ENCODE measurements at places on chromosomes 5 and 9.

DNA sequence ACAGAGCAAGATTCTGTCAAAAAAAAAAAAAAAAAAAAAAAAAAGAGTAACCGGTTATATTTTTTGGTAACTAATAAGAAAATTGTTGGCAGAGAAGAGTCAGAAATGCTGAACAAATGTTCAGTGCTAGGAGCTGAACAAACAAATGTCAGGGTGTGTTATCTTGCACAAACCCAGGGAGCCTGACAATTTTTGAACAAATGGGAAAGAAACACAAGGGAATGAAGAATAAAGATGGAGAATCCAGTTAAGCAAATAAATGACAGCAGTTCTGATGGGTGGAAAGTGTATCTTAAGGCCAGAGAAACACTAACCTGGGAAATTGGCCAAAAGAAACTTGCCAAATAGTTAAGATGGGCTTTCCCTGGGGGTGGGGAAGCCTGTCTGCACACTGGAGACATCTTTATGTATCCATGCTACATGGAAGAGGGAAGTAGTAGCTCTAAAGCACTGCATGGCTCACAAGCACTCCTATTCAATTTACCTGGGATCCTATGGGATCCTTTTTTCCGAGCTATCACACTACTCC lies 23.7 kb downstream of the KLHL3 start:
- DNase-seq, result no peak

DNA sequence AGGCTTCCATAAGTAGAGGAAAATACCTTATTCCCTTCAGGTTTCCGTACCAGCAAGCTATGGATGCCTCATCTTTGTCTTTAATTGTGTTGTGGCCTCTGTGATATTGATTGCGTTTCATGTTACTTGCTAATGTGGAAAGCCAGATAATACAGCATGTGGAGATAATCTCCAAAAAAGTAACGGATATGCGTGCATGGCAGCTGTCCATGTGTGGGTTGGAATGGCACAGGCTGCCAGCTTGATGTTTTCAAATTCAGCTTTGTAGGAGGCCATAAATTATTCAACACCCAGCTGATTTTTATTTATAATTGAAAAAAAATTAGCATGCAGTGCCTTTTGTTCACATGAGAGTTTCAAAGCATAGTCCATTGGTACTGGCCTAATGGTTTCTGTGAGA lies 144.9 kb downstream of the GIN1 start:
- no peak for DNase-seq

DNA sequence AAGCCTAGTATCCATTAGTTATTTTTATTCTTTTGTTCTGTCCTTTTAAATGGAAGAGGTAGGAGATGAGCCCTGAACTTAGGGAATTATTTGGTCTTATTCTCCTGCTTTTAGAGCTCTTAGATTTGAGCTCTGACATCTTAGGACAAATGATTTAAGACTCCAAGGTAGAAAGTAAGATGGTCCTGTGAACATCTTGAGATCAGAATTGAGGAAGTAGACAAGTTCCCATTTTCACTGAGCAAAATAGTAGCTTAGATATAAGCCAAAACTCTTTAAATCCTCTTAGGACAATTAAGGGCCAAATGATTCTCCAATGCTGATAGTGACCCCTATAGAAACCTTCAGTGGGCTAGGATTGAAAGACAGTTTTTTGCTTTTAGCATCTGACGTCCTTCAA lies 53.0 kb upstream of the RUSC2 start:
- DNase-seq, result no peak

DNA sequence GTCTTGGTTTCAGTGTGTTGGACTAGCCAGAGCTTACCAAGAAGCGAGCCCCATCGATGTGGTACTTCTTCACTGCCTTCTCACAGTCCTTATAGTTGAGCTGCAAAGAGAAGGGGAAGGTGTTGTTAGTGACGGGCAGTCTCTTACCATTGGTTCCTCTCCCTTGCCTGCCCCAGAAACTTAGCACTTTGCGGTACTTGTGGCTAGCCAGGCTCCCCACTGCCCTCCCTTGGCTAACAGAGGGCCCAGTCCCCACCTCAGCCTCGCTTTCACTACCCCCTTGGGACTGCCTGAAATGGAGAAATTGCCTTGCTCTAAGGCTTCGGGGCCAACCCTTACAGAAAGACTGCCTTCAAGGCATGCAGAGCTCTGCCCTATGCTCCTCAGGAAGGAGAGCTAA lies 4.3 kb downstream of the LCP2 start:
- no peak for DNase-seq

GRCh38 chr5:15524712-15525111 lies 24.7 kb downstream of the FBXL7 start:
- no peak for DNase-seq

DNA sequence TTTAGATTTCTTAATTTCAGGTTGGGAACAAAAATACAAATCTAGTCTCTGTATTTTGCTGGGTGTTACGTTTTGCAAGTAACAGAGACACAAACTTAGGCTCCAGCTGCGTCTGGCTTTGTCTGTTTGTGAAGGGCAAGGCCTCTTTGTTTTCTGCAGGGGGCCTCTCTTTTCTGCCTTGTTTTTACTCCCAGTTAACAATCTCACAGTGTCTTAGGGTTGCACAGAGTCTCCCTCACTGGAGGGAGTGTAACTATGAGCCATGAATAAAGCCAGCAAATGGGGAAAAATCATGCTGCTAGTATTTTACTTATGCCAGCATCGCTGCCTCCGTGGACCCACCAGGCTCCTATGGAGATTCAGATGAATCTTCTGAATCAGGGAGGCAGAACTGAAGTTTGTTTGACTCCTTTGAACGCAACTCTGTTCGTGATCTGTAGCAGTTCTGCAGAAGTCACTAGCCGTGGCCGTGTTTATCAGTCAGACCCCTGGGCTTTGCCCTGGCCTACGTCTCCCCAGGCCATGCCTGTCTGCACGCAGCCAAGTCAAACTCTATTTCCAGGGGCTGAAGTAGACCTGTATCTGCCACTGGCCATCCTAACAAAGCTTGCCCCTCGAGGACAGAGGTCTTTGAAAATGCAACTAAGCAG lies 77.2 kb downstream of the ATP10B start:
- no peak for DNase-seq

- no peak for DNase-seq
Observed at GRCh38 chr9:130741831-130742449, 48.4 kb downstream of the EXOSC2 start.

DNA sequence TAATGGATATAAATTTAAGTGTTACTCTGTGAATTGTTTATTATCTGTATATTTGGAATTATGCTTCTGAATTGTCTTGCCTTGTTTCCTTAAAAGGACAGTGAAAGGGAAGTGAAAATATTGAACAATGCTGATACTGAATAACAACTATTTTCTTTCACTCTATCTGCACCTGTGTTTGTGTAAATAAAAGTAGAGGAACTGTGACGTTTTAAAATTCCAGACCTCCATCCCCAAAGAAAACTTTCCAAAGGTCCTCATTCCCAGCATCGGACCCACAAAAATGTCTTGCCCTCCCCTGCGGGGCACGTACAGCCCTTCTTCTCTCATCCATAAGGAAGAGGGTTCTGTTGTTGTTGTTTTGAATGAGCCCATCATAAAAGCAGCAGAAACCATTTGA lies 100.0 kb downstream of the NLN start:
- DNase-seq, result no peak

GRCh38 chr9:136857166-136857565 lies 5.0 kb downstream of the MAMDC4 start:
- DNase-seq, result no peak

DNA sequence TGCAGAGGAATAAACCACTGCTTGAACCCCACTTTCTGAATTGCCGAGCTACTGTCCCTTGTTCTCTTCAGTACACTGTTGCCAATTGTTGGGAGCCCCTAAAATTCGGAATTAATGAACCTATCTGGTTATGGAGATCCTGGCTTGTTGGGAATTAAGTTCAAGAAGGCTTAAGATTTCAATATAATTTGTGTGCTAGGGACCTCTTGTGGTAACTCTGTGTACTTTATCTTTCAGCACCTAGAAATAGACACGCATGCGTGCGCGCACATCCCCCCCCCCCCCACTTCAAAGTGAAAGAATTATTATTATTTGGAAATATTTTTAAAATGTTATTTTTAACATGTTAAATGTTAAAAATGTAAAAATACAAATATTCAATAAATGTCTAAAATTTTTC lies 53.3 kb upstream of the FAM169A start:
- no peak for DNase-seq

DNA sequence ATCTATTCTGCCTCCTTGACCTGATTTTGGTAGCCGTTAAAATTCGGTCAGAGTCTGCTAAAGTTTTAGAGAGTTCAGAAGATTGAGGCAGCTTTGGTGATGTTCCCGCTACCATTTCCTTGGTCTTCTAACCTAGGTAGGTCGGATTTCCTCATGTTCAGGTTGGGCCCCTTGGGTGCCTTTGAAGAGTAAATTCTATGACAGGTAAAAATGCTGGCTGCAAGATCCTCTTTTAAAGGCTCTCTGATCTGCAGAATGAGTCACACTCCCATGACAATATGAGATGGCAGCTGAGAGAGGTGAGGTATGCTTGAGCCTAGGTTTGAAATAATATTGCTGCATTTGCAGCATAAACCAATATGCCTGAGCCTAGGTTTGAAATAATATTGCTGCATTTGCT lies 198.9 kb downstream of the TSSK1B start:
- no peak for DNase-seq

DNA sequence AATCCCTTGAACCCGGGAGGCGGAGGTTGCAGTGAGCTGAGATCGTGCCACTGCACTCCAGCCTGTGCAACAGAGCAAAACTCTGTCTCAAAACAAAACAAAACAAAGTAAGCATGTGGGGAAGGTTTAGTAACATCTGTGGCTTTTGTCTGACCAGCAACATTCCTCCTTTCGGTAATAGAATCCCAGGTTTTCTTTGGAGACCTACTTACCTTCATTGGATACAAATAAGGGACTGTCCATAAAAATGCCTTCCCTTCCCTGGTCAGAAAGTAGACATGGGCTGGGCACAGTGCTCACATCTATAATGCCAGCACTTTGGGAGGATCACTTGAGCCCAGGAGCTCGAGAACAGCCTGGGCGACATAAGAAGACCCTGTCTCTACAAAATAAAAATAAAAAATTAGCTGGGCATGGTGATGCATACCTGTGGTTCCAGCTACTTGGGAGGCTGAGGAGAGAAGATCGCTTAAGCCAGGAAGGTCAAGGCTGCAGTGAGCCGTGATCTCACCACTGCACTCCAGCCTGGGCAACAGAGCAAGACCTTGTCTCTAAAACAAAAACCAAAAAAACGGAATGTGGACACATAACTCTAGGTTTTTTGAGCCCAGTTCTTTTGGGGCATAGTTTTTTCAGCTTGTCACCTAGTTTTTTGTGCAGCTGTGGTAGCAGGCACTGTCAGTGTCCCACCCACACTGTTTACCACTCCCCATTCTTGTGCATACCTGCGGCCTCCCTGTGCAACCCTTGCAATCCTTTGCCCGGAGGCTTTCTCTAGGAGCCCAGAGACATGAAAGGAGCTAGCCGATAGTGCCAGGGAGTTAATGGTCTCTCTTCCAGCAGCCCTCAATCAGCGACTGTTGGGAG lies 9.0 kb upstream of the SPINK4 start:
- DNase-seq, result no peak

- DNase-seq, result no peak
Observed at GRCh38 chr5:168318240-168318639, 26.8 kb downstream of the WWC1 start.

GRCh38 chr9:99433555-99433954 lies 211.5 kb downstream of the SEC61B start:
- peak; percentile 13 for DNase-seq

- DNase-seq, result no peak
Observed at GRCh38 chr9:131410044-131410491, 16.2 kb downstream of the PRRC2B start.

- no peak for DNase-seq
Observed at GRCh38 chr9:117729375-117729774, 25.2 kb downstream of the TLR4 start.

DNA sequence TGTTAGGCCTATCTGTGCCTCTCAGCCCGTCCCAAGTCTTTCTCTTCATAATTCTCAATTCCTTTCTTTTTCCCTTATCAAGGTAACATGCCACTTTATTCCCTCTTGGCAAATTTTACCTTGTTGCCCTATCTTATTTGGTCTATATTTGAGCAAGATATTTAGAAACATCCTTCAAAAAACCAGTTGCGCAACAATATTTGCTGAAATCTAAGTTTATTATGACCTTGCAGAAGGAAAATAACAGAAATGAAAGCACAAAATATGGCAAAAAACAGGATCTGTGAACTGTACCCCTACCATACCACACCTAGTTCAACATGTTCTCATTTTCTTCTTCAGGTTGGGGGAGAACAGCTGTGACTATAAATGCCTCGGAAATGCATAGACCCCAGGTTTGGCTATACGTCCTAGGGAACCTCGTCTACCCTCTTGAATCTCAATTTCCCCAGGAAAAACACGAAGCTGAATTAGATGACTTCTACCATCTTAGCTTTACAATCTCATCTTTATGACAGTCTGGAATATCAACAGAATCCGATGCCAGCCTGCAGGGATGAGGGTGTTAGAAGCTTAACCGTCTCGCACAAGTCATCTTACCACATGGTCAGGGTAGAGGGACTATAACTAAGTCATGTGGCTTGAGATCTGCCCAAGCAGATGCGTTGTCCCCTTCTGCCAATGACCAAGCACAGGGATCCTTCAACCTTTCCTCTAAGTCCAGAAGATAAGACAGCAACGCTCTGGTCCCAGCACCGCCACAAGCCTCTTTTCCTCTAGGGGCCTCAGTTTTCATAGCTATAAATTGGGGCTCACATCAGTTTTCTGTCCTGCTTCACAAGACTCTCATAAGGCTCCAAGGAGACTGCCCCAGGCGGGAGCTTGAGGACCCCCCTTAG lies 1.3 kb downstream of the LCP2 start:
- DNase-seq, result no peak

GRCh38 chr9:131475111-131475955 lies 27.4 kb upstream of the POMT1 start:
- no peak for DNase-seq

GRCh38 chr5:1851290-1851934 lies 31.3 kb downstream of the IRX4 start:
- DNase-seq, result no peak

GRCh38 chr5:73438645-73439470 lies 9.7 kb downstream of the FOXD1 start:
- DNase-seq, result no peak

DNA sequence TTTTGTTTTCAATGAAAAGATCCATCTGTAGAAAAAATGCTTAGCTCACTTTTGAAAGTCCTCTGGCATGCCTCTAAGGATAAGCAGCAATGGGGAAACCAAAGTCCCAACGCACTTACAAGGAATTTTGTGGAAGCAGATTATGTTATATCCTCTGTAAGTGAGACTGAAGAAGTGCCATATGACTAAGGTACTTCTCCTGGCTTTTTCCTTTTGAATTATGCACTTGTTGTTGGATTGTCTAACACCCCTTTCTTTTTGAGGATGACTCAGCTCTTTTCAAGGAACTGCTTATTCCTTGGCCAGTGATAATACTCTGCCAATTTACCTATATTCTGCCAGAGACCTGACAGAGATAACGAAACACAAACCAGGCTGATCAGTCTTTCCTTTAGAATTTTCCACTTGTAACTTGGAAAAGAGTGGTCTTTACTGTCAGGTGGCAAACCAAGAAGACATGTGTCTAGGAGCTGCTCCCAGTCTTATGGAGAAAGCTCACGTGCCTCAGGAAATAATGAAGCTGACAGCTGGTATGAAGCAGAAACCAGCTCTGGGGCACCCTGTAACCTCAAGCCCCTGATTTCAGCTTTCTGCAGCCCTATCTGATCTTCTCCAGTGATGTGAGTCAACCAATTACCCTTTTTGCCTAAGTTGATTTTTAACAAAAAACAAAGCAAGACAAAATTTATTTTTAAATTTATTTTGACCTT lies 290.8 kb upstream of the FBXL7 start:
- DNase-seq, result no peak

GRCh38 chr9:132312426-132312825 lies 42.4 kb downstream of the SETX start:
- DNase-seq, result no peak
